ENCODE measurements at places on chromosomes 3 and 15. TPM values are rescaled to one million over a fixed set of nuclear protein-coding genes. Genes with fewer than 3 reads are reported as not detected.

GRCh38 chr15:32733281-32733680 is 15.5 kb downstream of the GREM1 start:
- DNase-seq = no peak

DNA sequence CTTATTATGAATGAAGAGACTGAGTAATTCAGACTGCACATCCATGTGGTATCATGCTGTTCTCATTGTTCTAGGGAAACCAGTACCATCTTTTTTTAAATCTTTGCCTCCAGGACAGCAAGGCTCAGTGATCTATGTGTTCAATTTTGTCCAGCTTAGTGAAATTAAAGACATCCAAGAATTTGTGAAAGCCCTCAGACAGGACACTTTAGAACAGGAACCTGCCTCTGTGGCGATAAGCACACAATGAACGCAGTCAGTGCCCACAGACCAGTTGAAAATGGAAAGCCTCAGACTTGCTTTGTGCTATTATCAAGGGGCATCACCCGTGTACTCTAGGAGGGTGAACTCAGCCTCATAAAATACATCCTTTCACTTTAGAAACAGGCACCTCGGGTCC is 20.1 kb downstream of the EID1 start:
- no peak for DNase-seq

Gene RTP3
- total RNA-seq = not detected

DNA sequence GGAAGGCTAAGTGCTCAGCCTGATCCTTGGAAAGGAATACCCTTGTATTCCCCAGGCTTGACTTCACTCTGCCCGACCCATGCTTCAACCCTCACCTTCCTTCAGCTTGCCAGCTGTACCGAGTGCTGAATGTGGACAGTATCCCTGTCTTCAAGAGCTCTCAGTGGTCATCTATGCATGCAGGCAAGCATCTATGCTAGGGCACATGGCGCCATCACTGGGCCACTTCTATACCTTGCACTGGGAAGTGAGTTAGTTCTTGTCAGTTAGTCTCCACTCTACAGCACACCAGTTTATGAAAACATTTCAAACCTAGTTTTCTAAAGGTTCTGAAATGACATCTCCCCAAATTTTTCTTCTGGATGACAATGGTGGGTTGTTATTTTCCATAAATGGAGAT is 82.0 kb upstream of the MYRIP start:
- no peak for DNase-seq

DNA sequence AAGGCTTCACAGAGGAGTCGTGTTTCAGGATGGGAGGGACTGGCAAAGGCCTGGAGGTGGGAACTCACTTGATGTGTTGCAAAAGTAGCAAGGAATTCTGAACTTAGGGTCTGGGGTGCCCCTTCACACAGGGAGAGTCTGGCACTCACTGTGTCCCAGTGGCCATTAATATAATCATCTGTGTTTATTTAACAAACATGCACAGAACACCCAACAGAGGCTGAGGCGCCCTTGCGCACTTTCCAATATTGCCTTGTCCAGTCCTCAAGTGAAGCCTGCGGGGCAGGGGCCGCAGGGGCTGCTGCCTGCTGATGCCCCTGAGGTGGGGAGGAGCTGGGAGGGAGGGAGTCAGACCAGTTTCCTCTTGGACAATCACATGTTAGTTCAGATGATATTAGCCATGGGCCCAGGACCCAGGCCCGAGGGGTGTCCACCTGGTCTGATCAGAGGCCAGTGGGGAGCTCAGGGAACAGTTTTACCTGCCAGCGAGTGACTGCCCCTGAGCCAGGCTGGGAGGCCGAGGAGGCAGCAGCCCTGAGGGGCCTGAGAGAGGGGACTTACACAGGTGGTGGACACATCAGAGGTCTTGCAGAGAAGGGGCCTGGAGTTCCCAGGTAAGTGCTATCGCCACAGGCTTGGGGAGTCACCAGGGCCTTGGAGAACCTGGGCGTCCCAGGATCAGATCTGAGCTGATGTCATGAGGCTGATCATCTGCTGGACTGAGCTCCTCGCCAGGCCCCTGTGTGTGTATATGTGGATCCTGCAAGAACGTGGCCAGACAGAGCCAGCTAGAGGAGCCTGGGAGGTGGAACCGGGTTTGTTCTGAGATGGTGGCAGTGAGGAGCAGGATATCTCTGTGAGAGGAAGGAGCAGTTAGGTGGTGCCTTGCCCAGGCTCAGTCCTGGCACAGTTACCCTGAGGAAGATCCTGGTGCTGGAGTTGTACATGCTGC is 13.8 kb upstream of the TXNRD3 start:
- no peak for DNase-seq

- DNase-seq = no peak
These were observed 18.0 kb downstream of the ZNF148 start for GRCh38 chr3:125357032-125357658.
